Adrenal gland (tissue), 19 donors: ENCODE measurements at places on chromosomes 11 and 22.
A peak's percentile ranks its signal among the peaks of the same experiment; 100 is the strongest.

DNA sequence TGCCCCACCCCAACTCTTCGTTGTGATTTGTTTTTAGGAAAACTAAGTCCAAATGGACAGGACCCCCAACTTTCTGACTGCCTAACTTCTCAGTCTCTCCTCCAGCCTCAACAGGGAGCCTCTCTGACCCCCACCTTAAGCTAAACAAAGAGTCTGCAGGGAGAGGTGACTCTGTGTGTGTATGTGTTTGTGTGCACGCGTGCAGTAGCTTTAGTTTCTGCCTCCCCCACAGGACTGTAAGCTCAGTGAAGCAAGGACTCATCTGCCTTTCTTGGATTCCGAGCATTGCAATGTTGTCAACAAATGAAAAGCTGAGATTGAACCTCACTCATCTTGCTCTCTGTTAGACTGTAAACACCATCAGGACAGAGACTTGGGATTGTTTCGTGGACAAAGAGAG lies 7.9 kb downstream of the SNAP29 start:
- DNase-seq: no peak

DNA sequence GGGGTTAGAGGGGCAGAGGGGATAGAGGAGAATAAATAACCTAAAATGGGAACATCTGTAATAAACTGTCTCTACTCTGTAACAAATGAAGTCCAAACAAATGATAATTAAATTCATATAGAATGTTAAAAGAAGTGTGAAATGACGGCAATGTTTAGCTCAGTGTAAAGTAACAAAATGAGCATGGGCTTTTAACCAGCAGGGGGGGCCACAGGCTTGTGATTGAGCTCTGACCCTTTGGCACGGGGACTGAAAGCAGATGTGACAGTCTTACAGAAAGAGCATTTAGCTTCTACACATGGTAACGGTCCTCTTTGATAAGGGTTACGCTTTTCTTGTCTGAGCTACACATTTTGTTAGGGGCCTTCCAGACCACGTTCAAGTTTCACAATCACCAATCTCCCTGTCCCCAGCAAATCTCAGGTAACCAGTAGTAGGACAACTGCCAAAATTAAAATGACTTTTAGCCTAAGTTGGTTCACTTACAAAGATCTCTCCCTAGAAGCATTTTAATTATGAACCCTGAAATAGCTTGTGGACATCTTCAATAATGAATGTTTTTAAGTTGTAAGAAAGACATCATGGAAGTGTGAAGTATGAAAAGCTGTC lies 262.5 kb downstream of the DCDC1 start:
- peak; percentile 42 for DNase-seq

- DNase-seq: no peak
Measured at GRCh38 chr11:133181066-133181465, 351.2 kb downstream of the OPCML start.

DNA sequence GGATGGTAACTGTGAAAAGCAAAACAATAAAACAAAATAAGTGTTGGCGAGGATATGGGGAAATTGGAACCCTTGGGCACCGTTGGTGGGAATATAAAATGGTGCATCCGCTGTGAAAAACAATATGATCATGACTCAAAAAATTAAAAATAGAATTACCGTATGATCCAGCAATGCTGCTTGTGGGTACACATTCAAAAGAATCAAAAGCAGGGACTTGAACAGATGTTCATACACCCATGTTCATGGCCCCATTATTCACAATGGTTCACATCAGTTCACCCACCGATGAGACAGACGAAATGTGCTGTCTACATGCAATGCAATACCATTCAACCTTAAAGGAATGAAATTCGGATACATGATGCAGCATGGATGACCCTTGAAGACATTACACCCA lies 1.2 kb upstream of the DERL3 start:
- no peak for DNase-seq

DNA sequence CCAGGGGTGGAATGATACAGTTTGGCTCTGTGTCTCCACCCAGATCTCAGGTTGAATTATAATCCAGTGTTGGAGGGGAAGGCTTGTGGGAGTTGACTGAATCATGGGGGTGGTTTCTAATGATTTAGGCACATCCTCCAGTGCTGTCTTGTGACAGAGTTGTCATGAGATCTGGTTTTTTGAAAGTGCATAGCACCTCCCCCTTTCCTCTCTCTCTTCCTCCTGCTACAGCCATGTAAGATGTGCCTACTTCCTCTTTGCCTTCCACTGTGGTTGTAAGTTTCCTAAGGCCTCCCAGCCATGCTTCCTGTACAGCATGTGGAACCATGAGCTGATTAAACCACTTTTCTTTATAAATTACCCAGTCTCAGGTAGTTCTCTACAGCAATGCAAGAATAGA lies 45.1 kb downstream of the THAP12 start:
- no peak for DNase-seq

DNA sequence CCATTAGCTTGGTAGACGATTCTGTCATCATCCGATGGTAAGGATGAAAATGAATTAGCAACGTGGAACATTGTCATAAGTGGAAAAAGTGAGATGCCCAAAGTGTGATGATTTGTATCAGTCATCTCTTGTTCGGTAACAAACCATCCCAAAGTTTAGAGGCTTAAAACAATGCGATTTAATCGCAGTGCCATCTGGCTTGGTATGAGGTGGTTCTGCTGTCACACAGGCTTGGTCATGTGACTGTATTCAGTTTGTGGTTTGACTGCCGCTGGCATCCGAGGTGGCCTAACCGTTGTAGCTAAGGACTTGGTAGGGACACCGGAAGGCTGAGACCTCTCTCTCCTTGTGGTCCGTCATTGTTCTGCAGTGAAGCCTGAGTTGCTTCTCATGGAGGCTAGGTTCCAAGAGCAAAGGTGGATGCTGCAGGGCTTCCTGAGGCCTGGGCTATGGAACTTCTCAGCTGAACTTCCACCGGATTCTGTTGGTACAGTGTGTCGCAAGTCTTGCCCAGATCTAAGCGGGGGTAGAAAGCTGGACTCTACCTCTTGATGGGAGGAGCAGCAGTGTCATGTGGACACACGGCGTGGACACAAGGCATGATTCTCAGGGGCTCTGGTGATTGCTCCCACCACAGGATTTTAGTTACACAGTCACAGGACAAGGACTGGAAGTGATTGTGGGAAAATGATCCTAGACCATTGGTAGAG lies 36.3 kb downstream of the BCR start:
- DNase-seq: no peak

DNA sequence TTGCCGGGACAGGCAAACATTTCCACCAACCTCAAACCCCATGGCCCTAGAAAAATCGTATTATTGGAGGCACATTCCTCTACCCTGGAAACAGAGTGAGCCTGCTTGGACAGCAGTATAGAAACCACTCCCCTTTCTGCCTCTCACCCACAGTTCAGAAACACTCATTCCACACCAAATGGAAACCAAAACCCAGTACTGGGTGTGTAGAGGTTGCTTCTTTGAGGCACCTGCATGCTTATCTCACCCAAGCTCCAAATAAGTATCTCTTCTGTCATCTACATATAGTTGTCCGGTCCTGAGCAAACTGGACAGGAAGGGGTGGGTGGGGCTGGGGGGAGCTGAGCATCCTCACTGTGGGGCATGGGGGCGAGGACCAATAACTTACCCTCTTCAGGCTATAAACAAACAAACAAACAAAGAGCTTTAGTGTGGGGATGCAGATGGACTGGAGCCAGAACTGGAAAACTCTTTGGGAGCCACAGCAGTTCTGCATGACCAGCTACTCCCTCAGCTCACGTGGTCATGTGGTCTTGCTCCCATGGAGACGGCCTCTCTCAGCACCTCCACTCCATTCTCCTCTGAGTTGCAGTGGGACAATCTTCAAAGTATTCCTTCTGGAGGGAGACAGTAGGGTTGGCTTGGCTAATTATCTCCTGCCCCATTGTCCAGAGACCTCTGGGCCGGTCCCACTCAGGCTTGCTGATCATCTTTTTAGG lies 1.0 kb upstream of the PLAAT2 start:
- DNase-seq: no peak
